ENCODE measurements at places on chromosomes 3 and 15. TPM values are rescaled to one million over a fixed set of nuclear protein-coding genes. Genes with fewer than 3 reads are reported as not detected.

DNA sequence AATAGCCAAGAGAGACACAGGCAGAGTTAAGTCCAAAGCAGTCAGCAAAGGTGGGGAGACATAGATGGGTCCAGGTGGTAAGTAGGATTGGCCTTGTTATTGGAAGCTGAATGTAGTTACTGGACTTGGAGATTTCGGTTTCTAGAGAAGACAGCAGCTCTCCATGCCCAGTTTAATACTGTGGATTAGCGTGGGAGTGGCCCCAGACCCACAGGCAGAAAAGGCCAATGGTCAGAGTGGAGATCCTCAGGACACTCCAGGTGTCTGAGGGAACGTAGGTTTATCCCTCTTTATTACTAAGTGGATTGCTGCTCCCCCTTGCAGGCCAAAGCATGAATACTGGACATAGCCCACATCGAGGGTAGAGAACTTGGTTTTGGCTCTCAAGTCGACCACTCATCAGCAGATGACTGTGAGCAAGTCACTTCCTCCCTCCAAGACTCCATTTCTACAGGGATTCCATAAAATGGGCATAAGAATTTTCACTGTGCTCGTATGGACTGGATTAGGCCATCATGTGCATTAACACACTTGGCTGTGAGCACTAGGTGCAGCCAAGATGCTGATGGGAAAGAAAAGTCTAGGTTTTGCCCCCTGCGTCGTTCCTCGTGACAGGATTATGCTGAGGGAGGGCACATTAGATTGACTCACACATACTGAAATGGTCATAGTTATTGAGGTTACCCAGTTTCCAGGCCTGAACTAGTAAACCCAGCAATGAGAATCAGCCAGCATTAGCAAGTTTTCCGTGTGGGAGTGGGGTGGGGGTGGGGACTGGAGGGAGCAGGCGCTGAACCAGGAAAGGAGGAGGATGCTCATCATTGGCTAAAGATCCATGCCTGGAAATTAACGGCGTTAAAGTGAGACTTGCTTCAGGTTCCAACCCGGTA is 225.2 kb upstream of the TPRG1 start:
- H3K4me3 ChIP-seq = peak overlapping the region; percentile 31
- H3K36me3 ChIP-seq = no peaks in the 10 kb centered on the region
- H3K27ac ChIP-seq = peak overlapping the region; percentile 99
- H3K4me1 ChIP-seq = peaks cover 35% of the 10 kb centered on the region

DNA sequence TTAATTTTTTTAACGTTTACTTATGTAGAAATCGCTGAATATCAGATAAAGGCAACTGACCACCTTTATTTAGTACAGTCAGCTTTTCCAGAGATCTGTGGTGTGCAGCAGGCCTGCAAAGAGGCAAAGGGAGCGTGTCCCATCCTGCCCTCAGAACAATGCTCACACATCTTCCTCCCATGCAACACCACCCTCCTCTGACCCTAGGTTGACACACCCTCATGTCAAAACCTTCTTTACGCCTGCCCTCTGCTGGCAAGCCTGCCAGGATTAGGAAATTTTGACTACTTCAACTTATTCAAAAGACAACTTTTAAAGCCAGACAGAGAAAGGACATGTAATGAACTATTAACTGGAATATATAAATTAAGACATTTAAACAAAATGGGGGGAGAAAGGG is 513.7 kb downstream of the FOXP1 start:
- no peaks in the 10 kb centered on the region for H3K36me3 ChIP-seq
- peak; percentile 44 for DNase-seq
- H3K27me3 ChIP-seq = no peaks in the 10 kb centered on the region
- peak overlapping the region; percentile 24 for H3K27ac ChIP-seq

- no peaks in the 10 kb centered on the region for H3K36me3 ChIP-seq
- H3K27ac ChIP-seq = no peak overlapping the region
These were observed 50.5 kb upstream of the KCNMB2 start for GRCh38 chr3:178485756-178486155.

DNA sequence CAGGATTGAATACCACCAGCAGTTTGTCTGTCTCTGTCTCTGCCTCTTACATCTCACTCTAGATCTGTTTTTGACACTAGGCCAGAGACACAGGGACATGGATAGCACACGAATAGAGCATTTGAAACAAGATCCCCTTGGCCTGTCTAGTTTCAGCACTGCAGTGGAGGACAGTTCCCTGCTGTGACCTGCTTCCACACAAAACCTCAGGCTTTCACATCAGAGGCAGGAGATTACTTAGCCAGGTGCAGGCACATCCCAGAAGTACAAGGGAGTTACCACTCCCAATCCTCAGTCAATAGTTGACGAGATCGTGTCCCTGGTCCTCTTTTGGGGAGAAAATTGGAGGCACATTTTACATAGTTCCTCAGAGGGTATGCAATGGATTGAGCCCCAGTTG is 34.0 kb upstream of the CCK start:
- no peaks in the 10 kb centered on the region for H3K27me3 ChIP-seq
- H3K4me1 ChIP-seq = no peaks in the 10 kb centered on the region
- no peaks in the 10 kb centered on the region for H3K36me3 ChIP-seq
- no peak overlapping the region for H3K4me3 ChIP-seq

GRCh38 chr3:71859123-71859519 is 74.2 kb upstream of the PROK2 start:
- no peaks in the 10 kb centered on the region for H3K36me3 ChIP-seq

DNA sequence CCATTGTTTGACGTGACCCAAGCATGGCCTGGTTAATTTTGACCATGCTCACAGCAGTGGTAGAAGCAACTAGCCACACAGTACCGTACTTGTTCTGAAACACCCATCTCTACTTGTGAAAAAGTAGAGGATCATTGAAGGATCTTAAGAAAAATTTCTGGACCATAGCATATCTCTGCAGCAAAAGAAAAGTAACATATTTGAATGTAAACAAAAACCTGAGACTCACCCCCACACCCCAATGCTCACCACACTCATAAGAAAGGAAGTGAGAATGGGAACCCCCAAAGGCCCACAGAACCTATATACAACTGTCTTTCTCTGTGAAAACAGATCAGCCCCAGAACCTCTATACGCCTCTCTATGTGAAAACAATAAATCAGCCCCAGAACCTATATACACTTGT is 33.8 kb upstream of the TFRC start:
- no peak overlapping the region for H3K27ac ChIP-seq
- no peaks in the 10 kb centered on the region for H3K27me3 ChIP-seq
- H3K36me3 ChIP-seq = no peaks in the 10 kb centered on the region
- no peaks in the 10 kb centered on the region for H3K4me1 ChIP-seq
- DNase-seq = no peak

GRCh38 chr3:13063225-13063624 is 10.0 kb downstream of the IQSEC1 start:
- H3K27ac ChIP-seq = no peak overlapping the region
- DNase-seq = no peak
- no peak overlapping the region for H3K4me3 ChIP-seq
- no peaks in the 10 kb centered on the region for H3K36me3 ChIP-seq
- no peaks in the 10 kb centered on the region for H3K27me3 ChIP-seq

- no peaks in the 10 kb centered on the region for H3K36me3 ChIP-seq
- peaks cover 3% of the 10 kb centered on the region for H3K4me1 ChIP-seq
- no peak for DNase-seq
- peaks cover 14% of the 10 kb centered on the region for H3K27me3 ChIP-seq
- H3K4me3 ChIP-seq = no peak overlapping the region
- no peak overlapping the region for H3K27ac ChIP-seq
These were observed 13.4 kb upstream of the NR2F2 start for GRCh38 chr15:96316953-96317629.

GRCh38 chr15:101194546-101195125 is 57.2 kb downstream of the CHSY1 start:
- H3K4me1 ChIP-seq = no peaks in the 10 kb centered on the region
- no peaks in the 10 kb centered on the region for H3K27me3 ChIP-seq
- no peak overlapping the region for H3K4me3 ChIP-seq
- no peak for DNase-seq
- H3K36me3 ChIP-seq = no peaks in the 10 kb centered on the region

DNA sequence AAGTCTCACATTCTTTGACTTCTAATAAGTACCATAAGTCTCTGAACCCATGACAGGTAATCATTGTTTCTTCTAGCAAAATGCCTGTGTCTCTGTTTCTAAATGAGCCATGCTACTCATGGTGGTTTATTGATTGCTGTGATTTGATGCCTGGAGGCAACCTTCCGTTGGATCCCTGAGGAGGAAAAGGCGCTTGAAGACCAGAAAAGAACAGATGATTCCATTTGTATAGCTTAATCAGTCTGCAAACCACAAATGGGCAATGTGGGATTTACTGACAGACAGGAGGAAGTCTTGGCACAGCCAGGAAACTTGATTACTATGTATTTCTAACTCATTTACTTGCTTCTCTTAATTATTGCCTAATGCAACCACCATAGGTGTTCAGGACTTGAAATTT is 103.1 kb upstream of the MRPL3 start:
- H3K36me3 ChIP-seq = no peaks in the 10 kb centered on the region
- H3K4me1 ChIP-seq = no peaks in the 10 kb centered on the region
- no peak overlapping the region for H3K4me3 ChIP-seq

DNA sequence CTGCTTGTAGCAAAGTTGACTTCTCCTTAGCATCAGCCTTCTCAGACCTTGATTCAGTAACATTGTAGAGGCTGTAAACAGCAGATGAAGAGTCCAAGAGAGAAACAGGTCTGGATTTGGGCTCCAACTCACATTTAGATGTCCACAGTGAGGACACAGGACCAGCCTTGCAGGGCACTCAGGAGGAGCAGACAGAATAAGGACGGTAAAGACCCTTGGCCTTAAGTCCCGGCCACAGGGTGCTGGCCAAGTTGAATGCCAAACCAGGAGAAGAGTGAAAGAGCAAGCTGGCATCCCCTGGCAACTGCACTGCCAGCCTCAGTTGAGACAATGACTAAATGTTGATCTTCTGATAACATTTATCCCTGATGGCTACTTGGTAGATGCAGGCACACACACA is 136.3 kb downstream of the LRRK1 start:
- H3K4me3 ChIP-seq = no peak overlapping the region
- H3K4me1 ChIP-seq = no peaks in the 10 kb centered on the region
- peaks cover 12% of the 10 kb centered on the region for H3K36me3 ChIP-seq
- no peak overlapping the region for H3K27ac ChIP-seq

GRCh38 chr3:84958495-84959469 is at the start of gene CADM2:
CADM2 (plus strand) TSS chr3:84958989.
- H3K27ac ChIP-seq = peak within 1 kb of the TSS; percentile 72
- no peaks in the 10 kb centered on the region for H3K36me3 ChIP-seq
- no peaks in the 10 kb centered on the region for H3K27me3 ChIP-seq
- H3K4me3 ChIP-seq = peak within 1 kb of the TSS; percentile 39
- peaks cover 15% of the 10 kb centered on the region for H3K4me1 ChIP-seq

DNA sequence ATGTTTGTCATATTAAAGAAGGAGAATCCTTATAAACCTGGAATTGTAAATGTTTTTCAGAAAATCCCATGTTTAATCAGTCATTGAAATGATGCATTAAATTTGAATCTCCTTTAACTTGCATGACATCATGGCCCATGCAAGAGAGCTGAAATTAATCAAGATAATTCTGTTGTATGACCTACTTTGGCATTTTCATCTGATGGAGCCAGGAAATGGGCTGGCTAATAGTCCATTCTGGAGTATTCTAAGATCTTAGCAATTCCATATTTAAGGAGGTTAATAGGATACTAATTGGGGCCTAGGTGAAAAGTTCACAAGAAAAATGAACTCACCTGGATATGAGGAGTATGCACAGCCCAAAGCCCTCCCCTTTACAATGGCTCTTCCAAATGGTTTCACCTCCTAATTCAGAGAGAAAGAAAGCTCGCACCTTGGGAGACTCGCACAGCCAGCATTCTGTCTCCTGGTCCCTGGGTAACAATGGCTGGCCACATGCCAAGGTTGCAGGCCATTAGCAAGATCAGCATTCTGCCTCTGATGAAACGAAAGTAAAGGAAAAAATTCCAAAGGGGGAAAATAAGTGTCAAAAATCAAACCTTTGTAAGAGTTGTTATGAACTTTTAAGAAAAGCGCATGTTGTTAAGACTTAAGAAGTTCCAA is 786.4 kb downstream of the MCTP2 start:
- no peak overlapping the region for H3K27ac ChIP-seq
- DNase-seq = peak; percentile 47
- H3K4me3 ChIP-seq = no peak overlapping the region
- H3K4me1 ChIP-seq = no peaks in the 10 kb centered on the region

GRCh38 chr15:71893691-71894090 is 83.3 kb downstream of the NR2E3 start:
- DNase-seq = no peak
- peaks cover 9% of the 10 kb centered on the region for H3K36me3 ChIP-seq
- H3K27ac ChIP-seq = no peak overlapping the region
- no peak overlapping the region for H3K4me3 ChIP-seq
- H3K27me3 ChIP-seq = no peaks in the 10 kb centered on the region
- no peaks in the 10 kb centered on the region for H3K4me1 ChIP-seq

DNA sequence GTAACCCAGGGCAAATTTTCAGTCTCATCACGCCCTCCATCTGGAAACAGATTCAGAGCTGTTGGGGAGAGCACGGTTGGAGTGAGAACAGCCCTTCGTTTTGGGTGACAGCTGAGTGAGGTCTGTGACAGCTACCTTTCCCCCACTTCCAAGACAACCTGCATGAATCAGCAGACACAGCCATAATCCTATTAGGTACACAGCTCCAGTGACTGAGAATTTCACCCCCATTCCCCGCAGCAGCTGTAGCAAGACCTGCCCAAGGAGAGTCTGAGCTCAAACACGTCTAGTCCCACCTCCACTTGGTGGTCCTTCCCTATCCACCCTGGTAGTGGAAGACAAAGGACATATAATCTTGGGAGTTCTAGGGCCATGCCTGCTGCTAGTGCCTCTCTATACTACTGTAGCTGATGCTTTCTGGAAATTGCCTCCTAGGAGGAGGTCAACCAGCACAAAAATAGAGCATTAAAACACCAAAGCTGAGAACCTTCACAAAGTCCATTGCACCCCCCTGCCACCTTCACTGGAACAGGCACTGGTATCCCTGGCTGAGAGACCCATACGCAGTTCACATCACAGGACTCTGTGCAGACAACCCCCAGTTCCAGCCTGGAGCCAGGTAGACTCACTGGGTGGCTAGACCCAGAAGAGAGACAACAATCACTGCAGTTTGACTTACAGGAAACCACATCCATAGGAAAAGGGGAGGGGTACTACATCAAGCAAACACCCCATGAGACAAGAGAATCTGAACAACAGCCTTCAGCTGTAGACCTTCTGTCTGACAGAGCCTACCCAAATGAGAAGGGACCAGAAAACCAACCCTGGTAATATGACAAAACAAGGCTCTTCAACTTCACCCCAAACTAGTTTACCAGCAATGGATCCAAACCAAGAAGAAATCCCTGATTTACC is 448.6 kb upstream of the CBLB start:
- DNase-seq = no peak
- H3K36me3 ChIP-seq = no peaks in the 10 kb centered on the region
- H3K27me3 ChIP-seq = no peaks in the 10 kb centered on the region
- H3K4me1 ChIP-seq = no peaks in the 10 kb centered on the region
- no peak overlapping the region for H3K27ac ChIP-seq

Gene XCR1
- total RNA-seq = not detected

Gene THRB
- 14.9 TPM for total RNA-seq

Gene SHC4
- total RNA-seq = 0.45 TPM

Gene IQCH
- total RNA-seq = 9.6 TPM

Gene KIF7
- 10.1 TPM for total RNA-seq

Gene FBXO40
- total RNA-seq = not detected

Gene WDR93
- total RNA-seq = 2.3 TPM

Gene EID1
- 304 TPM for total RNA-seq

Gene SKOR1
- total RNA-seq = 1.2 TPM

Gene CPLX3
- not detected for total RNA-seq

Gene AADACL2
- total RNA-seq = not detected

Gene TICRR
- under 0.01 TPM for total RNA-seq

Measured in thyroid gland (tissue), 4 donors.